ENCODE measurements at places on chromosomes 11 and 22.

DNA sequence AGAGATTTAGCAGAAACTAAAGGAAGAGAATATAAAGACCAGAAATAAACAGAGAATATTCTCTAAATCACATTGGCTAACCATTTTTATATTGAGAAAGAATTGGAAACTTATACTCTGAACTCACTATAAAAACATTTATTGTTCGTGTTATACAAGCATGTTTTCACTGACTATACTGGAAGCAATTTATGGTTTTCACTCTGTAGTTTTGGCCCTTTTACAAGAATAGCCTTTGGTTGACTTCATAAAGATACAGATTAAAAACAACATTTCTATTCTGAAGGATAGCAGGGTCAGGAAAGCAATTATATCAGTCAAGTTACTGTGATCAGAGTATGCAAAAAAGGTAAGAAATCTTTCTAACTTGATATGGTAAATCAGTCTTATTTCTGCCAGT, 965.7 kb upstream of the FAT3 start:
- DNase-seq = no peak

GRCh38 chr22:31162015-31162765, 2.2 kb downstream of the RNF185 start:
- no peak for DNase-seq

- no peak for DNase-seq
Measured at GRCh38 chr11:131682373-131683015, 312.1 kb downstream of the NTM start.

DNA sequence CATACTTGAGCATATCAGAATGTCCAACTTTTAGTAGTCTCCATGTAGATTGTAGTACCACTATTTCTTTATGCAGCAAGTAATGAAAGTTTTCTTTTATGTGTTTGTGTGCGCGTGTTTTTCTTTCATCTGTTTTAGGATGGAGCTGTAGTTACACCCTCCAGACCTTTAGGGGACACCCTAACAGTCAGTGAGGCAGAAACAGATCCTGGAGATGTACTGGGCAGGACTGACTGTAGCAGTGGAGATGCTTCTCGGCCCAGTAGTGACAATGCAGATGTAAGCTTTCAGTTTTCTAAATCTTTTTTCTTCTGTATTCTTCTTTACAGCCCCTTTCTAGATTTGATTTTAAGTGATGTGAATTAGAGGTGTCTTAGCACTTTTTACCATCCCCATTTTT, 79.9 kb upstream of the GRIK4 start:
- no peak for DNase-seq

- no peak for DNase-seq
Measured at GRCh38 chr11:77287136-77287535, 14.3 kb downstream of the GDPD4 start.

GRCh38 chr11:71452199-71453036, 585 bp upstream of the NADSYN1 start:
- DNase-seq = peak; percentile 32

Measured in stimulated activated CD8-positive, alpha-beta memory T cell treated with anti-CD3 and anti-CD28 coated beads, Interleukin-15, amount 100 ng/mL, for 48 hours (primary cell).